ENCODE measurements at places on chromosomes 2 and 18. TPM values are rescaled to one million over a fixed set of nuclear protein-coding genes. Genes with fewer than 3 reads are reported as not detected.

The LIMS3 gene
- 5.9 TPM for total RNA-seq

The AGAP1 gene
- total RNA-seq, result 25.6 TPM

The LBX2 gene
- 0.20 TPM for total RNA-seq

The PTPRN gene
- not detected for total RNA-seq

The RUFY4 gene
- total RNA-seq, result 0.10 TPM

The ABCG5 gene
- not detected for total RNA-seq

The ABHD1 gene
- 0.10 TPM for total RNA-seq

The IRS1 gene
- 14.5 TPM for total RNA-seq

The EML6 gene
- total RNA-seq, result 2.6 TPM

The AMER3 gene
- total RNA-seq, result under 0.01 TPM

The RTP5 gene
- total RNA-seq, result not detected

The IL1R2 gene
- 15.6 TPM for total RNA-seq

The CNTNAP5 gene
- total RNA-seq, result 0.10 TPM

The MC2R gene
- not detected for total RNA-seq

The DNER gene
- 3.3 TPM for total RNA-seq

The DQX1 gene
- 0.59 TPM for total RNA-seq

The MOGAT1 gene
- 2.5 TPM for total RNA-seq

The CNRIP1 gene
- 15.3 TPM for total RNA-seq

The CABYR gene
- total RNA-seq, result 2.9 TPM

The SLC9A2 gene
- 6.8 TPM for total RNA-seq

The DPP4 gene
- total RNA-seq, result 13.7 TPM

The STPG4 gene
- total RNA-seq, result not detected

The TDRD15 gene
- total RNA-seq, result 0.10 TPM

The CTAGE1 gene
- total RNA-seq, result not detected

The RTTN gene
- 27.1 TPM for total RNA-seq

The RPE gene
- 49.7 TPM for total RNA-seq

The TYW5 gene
- total RNA-seq, result 12.8 TPM

Measured in skin of body (tissue), 3 donors.